ENCODE measurements at places on chromosomes 6 and 20.

DNA sequence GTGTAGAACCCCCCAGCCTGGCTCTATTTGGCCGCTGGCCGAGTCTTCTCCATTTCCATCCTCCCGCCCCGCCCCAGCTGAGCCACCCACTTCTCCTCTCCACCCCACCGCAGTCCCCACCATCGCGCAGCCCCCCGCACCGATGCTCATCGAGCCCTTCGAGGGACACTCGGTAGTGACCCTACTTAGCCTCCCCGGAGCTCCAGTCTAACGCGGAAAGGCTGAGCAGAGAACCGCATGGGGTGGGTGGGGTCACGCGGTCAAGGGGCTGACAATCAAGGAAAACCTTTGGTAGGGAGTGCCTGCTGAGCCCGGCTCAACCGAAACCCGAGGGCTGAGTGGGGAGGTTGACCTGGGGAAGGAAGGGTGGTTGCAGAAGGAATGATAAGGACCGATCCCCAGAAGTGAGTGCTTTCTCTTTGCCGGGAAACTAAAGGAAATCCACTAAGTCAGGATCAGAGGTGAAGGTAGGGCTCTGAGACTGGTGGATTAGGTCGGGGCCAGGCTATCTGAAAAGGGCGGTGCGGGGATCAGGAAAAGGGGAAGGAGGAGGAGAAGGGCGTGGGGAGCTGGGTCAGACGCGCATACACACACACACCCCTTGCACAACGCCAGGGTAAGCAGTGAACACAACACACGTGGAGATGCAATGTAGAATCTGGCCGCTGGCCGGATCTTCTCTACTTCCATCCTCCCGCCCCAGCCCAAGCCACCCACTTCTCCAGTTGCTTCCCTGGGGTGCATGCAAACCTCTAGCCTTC is 49.8 kb downstream of the CPXM1 start:
- no peak for DNase-seq

GRCh38 chr6:117521791-117522502 is 39.5 kb downstream of the DCBLD1 start:
- DNase-seq = no peak

GRCh38 chr20:37828684-37829083 is 74.2 kb upstream of the VSTM2L start:
- DNase-seq = no peak

DNA sequence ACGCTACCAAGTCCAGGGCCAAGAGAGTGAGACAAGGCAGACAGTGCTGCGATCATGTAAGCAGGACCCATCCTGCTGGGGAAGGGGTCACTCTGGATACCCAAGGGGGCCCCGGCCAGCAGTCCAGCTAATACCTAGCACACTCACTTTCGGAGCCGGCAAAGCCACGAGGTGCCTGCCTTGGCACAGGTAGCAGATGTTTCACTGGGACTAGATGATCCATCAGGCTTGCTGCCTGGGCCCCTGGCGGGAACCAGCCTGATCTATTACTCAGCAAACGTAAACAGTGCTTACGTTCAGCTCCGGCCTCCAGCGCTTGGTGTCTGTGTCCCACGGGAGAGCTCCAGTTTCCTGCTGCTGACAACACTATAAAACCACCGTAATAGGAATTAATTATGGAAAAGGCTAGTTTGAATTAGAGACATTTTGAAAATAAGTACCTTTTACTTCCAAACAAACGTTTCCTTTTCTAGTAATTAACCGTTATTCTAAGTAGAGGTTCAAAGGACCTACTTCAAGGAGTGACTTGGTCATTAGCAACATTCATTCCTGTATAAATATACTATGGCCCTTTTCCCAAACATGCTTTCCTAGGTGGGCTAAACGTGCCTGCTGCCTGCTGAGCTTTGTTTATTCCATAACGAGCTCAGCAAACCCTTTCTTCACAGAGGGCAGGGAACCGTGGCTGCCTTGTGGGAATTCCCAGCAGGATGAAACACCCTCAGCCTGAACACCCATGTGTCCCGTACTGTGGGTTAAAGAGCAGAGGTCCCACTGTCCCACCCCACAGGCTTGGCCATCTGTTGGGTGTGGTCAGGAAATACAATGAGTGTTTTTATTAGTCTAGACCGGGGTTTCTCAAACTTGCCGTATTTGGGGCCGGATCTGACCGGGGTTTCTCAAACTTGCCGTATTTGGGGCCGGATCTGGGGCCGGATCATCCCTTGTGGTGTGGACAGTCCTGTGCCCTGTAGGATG is 18.4 kb downstream of the SLC22A23 start:
- DNase-seq = peak; percentile 71

DNA sequence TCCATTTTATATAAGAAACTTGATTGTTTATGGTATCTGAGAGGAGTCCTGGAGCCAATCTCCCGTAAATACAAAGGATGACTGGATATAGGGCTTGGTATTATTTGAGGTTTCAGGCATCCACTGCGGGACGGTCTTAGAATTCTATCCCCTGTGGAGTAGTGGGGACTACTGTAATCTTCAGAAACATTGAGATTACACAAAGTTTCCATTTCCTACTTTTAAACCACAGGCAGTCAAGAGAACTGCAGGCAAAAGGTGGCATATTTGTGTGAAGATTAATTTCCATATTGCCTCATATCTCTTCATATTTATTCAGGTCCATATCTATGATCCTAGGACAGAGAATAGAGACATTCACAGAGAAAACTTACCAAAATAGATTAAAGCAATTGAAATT is 586.2 kb downstream of the PHF3 start:
- no peak for DNase-seq

DNA sequence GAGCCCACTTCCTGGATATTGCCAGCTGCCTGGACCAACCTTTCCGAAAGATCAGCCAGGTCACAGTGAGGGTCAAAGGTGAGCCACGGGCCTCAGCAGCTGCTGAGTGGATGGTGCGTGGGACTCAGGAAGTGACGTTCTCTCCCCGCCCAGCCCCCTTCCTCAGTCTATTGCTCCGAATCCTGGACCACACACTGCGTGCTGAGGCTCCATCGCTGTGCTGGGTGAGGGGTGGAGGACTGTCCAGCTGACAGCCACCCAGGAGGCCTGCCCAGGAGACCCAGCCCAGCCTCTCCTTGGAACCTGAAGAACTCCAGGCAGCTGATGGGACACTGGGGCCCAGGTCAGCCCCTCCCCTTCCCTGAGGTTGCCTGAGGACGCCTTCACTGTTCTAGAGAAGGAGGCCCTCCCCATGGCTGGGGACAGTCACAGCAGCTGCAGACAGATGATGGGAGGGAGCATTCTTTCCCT is 94.4 kb upstream of the CD93 start:
- no peak for DNase-seq

DNA sequence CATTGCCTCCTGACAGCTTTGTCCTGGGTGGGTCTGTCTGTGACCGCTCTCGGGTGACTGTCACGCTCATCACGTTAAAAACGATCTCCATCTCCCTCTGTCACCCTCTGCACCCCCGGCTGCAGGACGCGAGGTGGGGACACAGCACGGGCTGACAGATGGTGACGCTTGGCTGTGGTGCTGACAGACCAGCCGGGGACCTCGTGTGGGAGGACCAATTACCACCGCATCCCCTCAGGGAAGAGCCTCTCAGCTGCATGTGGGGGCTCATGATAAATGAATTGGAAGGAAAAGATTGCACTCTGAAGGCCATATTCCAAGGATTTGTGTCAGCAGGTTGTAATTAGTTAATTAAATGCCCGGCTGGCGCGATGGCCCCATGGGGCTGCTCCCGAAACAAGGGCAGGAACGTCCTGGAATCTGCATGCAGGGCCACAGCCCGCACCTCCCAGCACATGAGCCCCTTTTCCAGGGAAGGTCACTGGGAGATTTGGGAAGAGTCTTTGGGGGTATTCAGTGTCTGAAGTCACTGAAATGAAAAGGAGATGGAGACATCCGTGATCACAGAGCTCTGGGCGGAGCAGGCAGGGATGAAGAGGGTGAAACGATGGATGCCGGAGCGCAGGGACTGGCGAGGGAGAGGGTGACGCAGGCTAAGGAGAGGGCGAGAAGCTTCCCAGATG is 87.1 kb downstream of the ERMARD start:
- no peak for DNase-seq

Data from HEK293T (cell line).